EL (cell line): ENCODE measurements at places on chromosomes 6 and 20.
A peak's percentile ranks its signal among the peaks of the same experiment; 100 is the strongest.

DNA sequence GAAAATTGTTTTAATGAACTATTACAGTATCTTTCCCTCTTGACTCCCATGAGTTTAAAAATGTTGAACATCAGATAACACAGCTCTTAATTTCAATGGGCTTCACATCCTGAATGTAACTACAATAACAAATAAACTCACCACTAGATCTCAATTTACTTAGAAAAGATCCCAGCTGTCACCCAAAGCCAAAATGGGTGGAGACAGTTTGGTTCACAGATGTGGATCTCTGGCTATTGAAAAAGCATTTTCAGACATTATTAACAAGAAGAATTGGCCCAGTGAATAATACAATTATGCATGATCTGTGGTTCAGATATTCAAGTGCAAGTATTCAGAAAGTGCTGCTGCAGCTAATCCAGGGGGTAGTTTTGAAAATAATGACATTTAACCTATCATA, 184.7 kb upstream of the RALGAPA2 start:
- DNase-seq: no peak

DNA sequence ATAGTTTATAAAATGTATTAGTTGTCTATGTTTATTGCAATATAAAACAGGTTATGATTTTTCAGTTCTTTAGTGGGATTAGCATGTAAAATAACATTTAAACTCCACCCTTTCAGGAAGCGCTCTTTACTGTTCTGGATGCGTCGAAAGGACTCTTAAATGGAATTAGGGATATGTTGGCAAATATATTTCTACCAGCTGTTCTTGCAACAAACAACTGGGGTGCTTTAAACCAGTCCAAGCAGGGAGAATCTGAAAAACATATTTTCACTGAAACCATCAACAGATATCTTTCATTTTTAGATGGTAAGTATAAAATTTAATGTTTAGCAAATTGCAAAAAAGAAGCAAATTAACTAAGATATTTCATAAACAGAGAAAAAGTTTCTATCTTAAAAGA, 21.8 kb downstream of the DNAH8 start:
- no peak for DNase-seq

DNA sequence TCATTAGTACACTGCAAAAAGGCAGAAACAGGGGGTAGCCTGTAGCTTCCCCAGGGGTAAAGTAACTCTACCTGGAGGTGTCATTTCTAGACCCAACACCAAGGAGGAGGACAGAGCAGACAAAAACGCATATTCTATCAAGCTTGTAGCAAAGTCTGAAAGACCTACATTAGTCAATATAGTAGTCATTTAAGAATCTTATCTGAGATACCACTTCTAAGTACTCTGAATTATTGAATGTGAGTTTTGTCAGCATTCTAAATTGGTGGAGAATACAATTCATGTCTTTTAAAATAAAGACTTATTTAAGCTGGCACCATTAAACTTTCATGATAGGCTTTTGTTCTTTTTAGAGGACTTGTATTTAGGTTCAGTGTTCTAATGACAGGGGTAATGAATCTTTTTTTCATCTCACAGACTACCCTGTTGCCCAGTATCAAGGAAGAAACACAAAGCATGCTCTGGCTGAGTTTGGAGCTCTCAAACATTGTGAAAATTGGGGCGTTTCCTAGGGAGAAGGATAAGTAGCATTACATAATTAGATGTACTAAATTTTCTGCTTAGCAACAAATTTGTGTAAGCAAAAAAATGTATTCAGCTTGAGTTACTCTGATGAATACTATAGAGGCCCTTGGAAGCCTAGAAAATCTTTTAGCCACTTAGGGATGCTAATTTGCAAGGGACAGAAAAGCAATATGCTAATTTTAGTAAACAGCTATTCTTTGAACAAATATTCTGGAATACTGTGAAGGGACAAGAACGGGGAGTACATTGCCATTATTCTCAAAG, 255.4 kb upstream of the HSF2 start:
- DNase-seq: no peak

DNA sequence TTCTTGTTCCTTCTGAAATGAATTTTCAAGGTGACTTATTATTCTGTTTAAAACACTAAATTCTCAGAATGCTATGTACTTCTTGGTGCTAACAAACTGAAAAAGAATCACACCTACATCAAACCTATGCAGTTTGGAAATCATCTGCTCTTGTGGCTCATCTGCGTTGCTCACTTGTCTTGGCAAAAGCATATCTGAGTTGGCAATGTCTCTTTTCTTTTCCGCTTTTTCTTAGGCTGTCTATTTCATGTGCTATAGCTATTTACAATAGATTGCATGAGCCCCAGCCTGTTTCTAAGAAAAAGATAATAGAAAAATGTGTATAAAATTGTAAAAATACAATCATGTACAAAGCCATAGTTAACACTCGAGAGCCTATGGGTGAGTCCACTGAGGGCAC, 348.9 kb upstream of the AGPAT4 start:
- DNase-seq: no peak

GRCh38 chr6:127022302-127022701, 96.2 kb upstream of the RSPO3 start:
- peak; percentile 13 for DNase-seq

- no peak for DNase-seq
Observed at GRCh38 chr20:42474646-42475045, 715.1 kb downstream of the PTPRT start.

DNA sequence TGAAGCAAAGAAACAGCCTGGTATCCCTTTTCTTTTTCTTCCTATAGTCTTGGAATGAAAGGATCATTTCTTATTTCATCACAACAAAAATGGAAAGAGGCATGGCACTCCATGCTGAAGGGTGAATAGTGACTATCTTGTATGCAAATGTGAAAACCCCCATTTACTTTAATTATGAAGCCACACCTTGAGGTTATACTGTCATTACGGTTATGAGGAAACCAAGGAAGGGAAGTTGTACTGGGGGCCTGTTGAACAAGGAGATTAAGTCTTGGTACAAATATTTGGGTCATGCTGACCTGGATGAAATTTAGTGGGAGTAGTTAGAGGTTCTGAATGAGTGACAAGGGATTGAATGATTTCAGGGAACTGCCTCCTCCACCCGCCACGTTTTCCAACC, 8.7 kb upstream of the STXBP5 start:
- no peak for DNase-seq

DNA sequence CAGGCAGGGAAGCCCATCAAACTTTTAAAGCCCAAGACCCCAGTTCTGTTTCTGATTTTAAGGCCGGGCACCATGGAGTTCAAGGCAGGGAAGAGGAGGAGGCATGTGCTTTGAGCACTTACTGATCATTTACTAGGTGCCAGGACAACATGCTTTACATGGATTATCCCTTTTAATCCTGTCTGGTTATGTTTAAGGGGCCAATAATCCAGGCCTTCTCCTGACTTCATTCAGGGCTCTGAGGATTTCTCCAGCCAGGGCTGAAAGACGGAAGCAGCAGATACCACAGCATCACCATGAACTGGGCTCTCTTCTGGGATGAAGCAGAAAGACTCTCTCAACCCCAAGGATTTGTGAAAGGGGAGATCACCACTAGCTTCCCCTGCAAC, 4.1 kb downstream of the CCND3 start:
- no peak for DNase-seq

DNA sequence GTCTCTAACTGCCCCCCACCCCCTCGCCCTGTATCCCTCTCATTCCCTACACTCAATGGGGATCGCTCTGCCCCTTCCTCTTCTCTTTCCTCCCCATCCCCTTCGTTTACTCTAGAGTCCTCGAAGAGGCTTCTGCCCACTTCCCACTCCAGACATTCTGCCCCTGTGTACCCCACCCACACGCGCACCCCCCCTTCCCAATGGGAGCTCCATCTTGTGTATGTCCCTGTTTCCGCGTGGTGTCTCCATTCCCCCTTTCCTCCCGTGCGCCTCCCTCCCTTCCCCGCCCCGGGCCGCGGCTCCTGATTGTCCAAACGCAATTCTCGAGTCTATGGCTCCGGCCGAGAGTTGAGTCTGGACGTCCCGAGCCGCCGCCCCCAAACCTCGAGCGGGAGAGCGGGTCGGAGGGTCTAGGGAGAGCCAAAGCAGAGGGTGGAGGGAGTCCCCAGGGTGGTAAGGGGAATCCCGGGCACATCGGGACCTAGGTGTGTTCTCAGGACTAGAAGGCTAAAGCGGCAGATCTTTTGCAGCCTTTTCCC, 679 bp upstream of the RING1 start:
- DNase-seq: peak; percentile 62

- DNase-seq: no peak
Observed at GRCh38 chr20:62816884-62817873, at the start of gene COL9A3. Gene COL9A3 (plus strand): TSS chr20:62817050. CDS start chr20:62817065, 15 bp downstream.

DNA sequence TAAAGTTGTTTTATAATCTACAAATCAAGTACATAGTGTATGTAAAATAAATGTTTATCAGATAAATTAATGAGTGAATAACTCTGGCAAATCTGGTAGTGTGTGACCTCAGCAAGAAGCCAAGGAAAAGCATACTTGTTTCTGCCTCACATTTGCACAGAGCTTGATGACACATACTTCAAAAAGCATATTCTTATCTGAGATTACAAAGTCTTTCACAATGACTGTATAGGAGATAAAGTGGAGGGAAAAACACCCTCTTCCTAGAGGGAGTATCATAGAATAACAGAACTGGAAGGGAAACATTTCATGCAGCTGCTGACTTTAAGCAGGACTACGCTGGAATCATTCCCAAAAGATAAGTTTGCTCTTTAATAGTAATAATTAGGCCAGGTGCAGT, 28.1 kb upstream of the AKAP7 start:
- DNase-seq: peak; percentile 84

DNA sequence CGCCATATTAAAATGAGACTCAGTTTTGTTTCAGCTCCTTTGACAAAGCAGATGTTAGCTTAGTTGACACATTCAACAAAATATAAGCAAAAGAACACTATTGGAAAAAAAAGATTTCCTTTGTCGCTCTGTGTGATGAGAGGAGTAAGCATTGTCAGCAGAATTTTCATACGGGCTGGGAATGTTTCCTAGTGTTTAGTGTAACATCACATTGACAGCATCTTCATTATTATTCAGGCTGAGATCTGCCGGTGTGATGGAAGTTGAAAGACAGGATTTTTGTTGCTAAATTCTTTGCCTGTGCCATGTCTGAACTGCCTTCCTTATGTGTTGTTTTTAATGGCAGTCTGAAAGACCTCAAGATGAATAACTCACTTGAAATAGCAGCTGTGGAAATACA, 49.1 kb downstream of the GRM1 start:
- DNase-seq: no peak

DNA sequence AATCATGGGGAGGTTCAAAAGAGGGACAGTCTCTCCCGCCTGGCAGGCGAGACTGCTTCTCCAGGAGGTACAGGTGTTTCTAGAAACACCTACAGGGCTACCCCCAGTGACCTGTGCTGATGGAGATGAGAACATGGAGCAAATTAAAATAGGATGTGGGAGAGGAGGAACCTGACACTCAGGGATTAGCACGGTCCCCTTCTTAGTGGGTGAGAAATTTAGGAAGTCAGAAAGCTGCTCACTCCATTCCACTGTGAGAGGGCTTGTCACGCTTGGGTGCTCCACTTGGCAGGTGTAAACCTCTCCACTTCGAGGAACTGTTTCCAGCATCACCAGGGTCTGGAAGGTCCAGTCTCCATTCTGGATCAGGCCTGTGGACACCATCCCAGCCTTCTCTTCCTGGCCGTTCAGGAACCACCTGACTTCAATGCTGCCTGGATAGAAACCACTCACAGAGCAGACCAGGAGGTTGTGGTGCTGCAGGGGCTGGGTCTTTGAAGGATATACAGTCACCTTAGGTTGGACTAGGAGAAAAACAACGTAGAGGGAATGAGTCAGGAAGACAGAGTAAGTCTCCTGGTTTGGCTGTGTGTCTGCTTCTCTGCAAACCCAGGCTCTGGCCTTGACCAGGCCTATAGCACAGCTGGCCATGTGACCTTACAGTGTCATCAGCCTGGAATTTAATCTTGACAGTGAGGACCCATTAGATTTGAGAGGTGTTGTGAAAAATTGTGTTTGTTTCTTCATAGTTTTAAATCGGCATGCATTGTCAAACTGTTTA, 8.1 kb downstream of the HLA-DRB1 start:
- no peak for DNase-seq

GRCh38 chr6:89243331-89243629, 26.1 kb upstream of the GABRR1 start:
- no peak for DNase-seq

DNA sequence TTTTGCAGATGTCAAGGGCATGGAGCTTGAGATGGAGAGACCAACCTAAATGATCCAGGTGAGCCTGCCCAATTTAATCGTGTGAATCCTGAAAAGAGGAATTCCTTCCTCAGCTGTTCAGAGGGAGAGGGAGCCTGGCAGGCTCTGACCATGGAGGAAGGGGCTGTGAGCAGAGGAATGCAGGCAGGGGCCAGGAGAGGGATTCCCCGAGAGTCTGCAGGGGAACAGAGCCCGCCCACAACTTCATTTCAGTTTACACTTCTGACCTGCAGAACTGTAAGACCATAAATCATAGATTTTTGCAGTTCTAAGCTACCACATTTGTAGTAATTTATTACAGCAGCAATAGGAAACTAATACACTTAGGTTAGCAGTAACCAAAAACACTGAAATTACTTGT, 164.1 kb downstream of the TBXT start:
- DNase-seq: peak; percentile 16

- no peak for DNase-seq
Observed at GRCh38 chr6:32129297-32130088, 595 bp downstream of the FKBPL start.

- peak; percentile 55 for DNase-seq
Observed at GRCh38 chr6:16286151-16286522, 47.8 kb downstream of the GMPR start.

DNA sequence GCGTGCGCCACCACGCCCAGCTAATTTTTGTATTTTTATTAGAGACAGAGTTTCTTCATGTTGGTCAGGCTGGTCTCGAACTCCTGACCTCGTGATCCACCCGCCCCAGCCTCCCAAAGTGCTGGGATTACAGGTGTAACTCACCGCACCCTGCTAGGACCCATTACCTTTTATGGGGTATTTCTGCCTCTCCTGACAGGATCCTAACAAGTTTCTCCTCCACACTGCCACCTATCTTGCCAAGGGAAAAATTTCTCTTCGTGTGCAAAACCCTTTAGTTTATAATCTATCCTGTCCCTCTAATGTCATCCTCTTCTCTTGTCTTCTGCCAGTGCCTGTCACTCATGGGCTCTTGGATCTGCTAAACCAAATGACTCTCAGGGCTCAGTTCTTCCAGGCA, 1.9 kb downstream of the STMND1 start:
- no peak for DNase-seq
